ENCODE measurements at places on chromosomes 5 and 9. TPM values are rescaled to one million over a fixed set of nuclear protein-coding genes. Genes with fewer than 3 reads are reported as not detected.

Gene LMAN2
- 337 TPM for total RNA-seq

- DNase-seq = no peak
These were observed 266.2 kb downstream of the SPATA31D1 start for GRCh38 chr9:82254646-82255367.

DNA sequence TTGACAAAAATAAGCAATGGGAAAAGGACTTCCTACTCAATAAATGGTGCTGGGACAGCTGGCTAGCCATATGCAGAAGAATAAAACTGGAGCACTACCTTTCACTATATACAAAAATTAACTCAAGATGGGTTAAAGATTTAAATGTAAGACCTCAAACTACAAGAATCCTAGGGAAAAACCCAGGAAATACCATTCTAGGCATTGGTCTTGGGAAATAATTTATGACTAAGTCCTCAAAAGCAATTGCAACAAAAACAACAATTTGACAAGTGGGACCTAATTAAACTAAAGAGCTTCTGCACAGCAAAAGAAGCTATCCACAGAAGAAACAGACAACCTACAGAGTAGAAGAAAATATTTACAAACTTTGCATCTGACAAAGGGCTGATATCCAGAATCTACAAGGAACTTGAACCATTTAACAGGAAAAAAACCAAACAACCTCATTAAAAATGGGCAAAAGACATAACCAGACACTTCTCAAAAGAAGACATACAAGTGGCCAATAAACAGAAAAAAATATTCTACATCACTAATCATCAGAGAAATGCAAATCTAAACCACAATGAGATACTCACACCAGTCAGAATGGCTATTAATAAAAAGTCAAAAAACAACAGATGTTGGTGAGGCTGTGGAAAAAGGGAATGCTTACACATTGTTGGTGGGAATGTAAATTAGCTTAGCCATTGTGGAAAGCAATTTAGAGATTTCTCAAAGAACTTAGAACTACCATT, 75.2 kb upstream of the CPEB4 start:
- DNase-seq = peak; percentile 86

DNA sequence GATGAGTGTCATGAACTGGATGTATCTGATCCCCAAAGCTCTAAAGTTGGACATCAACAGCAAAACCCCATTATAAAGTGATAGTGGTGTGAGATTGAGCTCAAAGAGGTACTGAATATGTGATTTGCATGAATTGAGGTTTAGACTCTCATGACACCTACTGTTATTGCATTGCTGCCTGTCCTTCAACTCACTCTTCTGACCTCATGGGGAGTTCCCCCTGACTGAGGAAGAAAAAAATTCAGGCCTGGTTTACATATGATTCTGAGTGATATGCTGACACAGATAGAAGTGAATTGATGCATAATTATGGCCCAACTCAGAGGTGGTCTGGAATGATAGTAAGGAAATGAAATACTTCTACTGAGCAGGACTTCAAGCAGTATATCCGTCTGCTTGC, 76.2 kb upstream of the CHD1 start:
- DNase-seq = no peak

Gene SNCAIP
- total RNA-seq = 1.7 TPM

Gene JAKMIP2
- not detected for total RNA-seq

DNA sequence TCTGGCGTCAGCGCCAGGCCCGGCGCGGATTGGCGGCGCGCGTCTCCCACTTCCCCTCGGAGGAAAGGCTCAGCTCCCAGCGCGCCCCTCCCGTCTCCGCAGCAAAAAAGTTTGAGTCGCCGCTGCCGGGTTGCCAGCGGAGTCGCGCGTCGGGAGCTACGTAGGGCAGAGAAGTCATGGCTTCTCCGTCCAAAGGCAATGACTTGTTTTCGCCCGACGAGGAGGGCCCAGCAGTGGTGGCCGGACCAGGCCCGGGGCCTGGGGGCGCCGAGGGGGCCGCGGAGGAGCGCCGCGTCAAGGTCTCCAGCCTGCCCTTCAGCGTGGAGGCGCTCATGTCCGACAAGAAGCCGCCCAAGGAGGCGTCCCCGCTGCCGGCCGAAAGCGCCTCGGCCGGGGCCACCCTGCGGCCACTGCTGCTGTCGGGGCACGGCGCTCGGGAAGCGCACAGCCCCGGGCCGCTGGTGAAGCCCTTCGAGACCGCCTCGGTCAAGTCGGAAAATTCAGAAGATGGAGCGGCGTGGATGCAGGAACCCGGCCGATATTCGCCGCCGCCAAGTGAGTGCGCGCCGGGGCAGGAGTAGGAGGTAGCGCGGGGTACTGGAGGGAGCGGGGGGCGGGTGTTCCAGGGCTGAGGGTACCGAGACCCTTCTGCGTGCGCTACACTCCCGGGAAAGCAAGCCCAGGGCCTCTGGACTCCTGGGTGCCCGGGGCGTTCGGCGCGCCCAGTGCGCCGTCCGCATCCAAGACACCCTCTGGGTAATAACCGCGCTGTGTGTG, at the start of gene MSX2:
TSS of gene MSX2 (plus strand) at position 99 of the 777 bp plus-strand sequence. CDS start at position 177, 78 bp downstream.
- DNase-seq = peak; percentile 36

GRCh38 chr9:20379804-20380225, 242.5 kb downstream of the MLLT3 start:
- peak; percentile 17 for DNase-seq

- DNase-seq = no peak
These were observed 52.2 kb downstream of the EXOSC2 start for GRCh38 chr9:130745829-130746228.

GRCh38 chr9:2159521-2160454, 144.6 kb downstream of the SMARCA2 start:
- DNase-seq = no peak

DNA sequence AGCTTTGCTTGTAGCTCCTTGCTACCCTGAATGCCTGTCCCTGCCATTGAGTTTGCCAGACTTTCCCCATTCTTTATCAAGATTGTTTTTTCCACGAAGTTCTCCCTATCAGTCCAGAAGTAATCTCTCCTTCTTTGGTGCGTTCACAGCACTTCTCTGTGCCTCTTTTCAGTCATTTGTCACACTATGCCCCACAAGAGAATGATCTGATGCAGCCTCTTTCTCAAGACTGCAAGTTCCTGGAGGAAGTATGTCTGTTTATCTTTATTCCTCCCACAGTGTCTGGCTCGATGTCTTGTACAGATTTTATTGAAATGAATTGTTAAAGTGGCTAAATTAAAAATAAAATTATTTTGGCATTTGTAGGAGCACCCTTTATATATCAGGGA, 99.3 kb downstream of the CCDC192 start:
- DNase-seq = no peak

DNA sequence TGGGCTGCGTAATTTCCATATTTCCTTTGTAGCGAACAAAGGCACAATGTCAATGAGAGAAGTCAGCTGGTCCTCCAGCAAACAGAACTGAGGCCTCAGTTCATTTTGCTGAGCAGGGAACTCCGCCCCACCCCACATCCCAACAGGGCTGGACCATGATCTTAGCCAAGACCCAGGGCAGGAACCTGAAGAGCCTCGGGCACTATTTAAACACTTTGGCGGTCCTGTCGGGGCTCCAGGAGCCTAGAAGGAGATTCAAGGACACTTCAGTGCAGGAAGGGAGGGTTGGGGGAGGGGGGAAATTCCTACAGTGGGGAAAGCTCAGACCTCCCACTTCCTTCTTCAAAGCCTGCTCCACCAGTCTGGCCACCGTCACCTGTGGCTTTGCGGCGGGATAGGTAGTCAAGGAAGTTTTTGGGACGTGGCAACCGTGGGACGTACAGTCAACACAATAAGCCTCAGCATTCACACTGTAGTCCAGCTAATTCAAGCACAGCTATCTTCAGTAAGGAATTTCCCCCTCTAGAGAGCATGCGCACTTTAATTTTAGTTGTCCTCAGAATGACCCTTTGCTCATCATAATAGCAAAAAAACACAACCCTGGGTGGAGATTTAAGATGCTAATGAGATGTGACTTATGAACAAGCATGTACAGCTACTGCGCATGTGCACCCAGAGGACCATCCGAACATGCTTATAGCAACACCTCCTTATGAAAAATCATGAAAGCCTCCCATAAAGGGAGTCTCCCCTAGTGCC, 30.9 kb downstream of the S1PR3 start:
- peak; percentile 62 for DNase-seq
